ENCODE measurements at places on chromosomes 5 and 9. TPM values are rescaled to one million over a fixed set of nuclear protein-coding genes. Genes with fewer than 3 reads are reported as not detected.

Gene GLRA1
- total RNA-seq: not detected

Gene CDC20B
- total RNA-seq: not detected

Gene ESM1
- total RNA-seq: not detected

Gene NSG2
- not detected for total RNA-seq

Gene OR1Q1
- not detected for total RNA-seq

Gene IFNA7
- total RNA-seq: not detected

Gene DBH
- not detected for total RNA-seq

Gene PPP1R26
- 0.14 TPM for total RNA-seq

Gene NCS1
- total RNA-seq: 13.5 TPM

Gene ZDHHC21
- 4.0 TPM for total RNA-seq

Gene TMEM215
- not detected for total RNA-seq

Gene SHISAL2B
- total RNA-seq: not detected

Gene MYOT
- not detected for total RNA-seq

Gene NEUROG1
- total RNA-seq: not detected

Gene F12
- 2.2 TPM for total RNA-seq

Data from activated naive CD4-positive, alpha-beta T cell treated with anti-CD3 and anti-CD28 coated beads, Interleukin-2, amount 50 U/mL, for 72 hours (primary cell).